ENCODE measurements at places on chromosomes 3 and 15.
A peak's percentile ranks its signal among the peaks of the same experiment; 100 is the strongest.

GRCh38 chr3:71905426-71905825 is 120.5 kb upstream of the PROK2 start:
- no peak for DNase-seq

DNA sequence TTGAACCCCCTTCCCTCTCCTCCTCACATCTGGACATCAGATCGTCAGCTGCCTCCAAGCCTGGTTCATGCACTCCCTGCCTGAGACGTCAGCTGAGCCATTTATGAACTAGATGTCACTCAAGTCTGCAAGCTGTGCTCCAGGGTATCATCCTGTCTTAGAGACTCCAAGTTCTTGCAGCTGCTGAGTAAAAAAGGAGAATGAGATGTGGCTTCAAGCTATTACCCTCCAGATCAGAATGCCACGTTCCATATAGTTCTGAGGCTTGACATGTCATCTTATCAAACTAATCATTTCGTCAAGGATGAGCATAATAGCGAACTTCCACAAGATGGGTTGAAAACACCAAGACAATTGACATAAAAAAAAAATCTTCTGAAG is 766.3 kb downstream of the TBL1XR1 start:
- no peak for DNase-seq

DNA sequence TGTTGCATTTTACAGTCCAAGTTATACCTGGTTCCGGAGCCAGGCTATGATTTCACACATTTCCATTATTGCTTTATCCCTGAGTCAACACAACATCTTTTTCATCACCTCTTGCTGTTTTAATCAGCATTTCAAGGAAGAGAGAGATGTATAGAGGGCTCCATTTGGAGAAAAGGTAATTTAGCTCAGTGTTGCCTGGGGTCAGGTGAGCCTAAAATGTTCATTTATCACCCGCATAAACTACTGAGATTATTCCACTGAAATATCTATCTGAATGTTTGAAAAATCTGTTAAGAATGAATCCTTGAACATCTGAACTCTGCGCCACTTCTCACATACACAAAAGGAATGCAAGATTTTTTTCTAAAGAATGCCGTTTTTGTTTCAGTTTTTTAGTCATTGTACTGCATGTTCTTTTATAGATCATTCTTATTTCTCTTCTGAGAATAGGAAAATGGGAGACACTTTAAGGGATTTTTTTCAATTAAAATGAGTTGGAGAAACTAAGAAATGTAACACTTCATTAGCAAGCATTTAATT is 51.5 kb upstream of the AGTR1 start:
- no peak for DNase-seq

DNA sequence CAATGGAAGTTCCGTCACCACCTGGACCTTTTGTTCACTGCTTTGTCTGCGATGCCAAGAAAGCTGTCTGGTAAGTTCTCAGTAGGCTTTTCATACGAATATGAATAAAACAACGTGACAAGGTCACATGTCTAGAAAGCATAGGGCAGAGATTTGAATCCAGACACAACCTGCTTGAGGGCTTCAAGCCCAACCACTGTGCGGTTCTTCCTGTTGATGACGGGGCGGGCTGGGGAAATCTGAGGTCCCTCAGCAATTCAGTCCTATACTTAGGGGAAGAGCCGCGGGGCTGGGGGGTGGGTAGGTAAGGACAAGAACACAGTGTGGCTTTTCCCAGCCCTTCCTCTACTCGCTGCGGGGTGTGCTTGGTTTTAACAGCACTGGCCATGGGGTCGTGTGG is 32.4 kb upstream of the SMAD3 start:
- peak; percentile 30 for DNase-seq

All from activated CD4-positive, alpha-beta T cell treated with anti-CD3 and anti-CD28 coated beads, Interleukin-2, amount 50 U/mL, for 1 hour (primary cell).